ENCODE measurements at places on chromosomes 16 and 17.
A peak's percentile ranks its signal among the peaks of the same experiment; 100 is the strongest.

DNA sequence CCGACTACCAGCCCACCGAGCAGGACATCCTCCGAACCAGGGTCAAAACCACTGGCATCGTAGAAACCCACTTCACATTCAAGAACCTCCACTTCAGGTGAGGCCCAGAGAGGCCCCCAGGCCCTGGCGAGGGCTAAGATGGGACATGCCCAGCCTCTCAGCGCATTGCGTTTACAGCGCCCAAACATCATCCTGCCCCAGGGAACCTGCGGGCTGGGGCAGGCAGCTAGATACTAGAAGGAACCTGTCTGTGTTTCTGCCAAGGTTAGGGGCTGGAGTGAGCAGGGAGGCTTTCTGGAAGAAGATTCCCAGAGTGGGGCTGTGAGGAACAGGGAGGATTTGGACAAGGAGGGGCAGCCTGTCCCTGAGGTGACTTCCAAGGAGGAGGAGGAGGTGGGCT is 90.6 kb downstream of the AMFR start:
- no peak for DNase-seq

DNA sequence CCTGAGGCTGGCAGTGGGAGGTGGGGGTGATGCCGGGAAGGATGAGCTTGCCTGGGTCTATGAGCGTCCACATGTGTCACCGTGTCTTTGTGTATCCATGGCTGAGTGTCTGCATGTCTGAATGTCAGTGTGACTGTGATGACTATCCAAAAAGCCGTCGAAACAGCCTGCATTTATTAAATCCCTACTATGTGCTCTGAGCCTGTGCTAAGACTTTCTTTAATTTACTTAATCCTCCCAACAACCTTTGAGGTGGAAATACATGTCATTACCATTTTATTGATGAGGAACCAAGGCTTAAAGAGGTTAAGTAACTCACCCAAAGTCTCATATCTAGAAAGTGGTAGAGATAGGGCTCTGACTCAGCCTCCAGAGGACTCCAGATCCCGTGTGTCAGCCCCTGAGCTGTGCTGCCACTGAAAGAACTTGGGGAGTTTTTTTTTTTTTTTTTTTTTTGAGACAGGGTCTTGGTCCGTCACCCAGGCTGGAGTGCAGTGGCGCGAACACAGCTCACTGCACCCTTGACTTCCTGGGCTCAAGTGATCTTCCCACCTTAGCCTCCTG is 20.0 kb downstream of the ARHGAP23 start:
- no peak for DNase-seq

DNA sequence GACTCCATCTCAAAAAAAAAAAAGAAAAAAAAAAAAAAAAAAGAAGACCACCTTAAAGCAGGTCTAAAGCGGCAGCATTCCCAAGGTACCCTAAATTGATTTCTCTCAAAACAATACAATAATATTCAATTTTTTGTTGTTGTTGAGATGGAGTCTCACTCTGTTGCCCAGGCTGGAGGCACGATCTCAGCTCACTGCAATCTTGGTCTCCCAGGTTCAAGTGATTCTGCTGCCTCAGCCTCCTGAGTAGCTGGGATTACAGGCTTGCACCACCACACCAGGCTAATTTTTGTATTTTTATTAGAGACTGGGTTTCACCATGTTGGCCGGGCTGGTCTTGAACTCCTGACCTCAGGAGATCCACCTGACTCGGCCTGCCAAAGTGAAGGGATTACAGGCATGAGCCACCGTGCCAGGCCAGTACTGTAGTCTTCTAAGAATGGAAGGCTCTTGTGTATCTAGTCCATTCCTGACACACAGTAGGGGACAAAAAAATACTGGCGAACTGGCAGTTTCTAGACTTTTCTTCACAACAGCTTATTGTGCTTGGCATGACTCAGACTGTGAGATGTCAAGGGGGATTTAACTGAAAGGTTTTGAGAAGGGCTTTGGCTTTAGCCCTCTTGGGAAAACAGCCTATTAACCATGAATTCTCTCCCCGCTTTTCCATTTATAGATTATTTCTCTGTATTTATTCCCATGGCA is 17.3 kb downstream of the CDR2 start:
- no peak for DNase-seq

GRCh38 chr17:17029938-17030337 is 12.3 kb upstream of the MPRIP start:
- peak; percentile 93 for DNase-seq

DNA sequence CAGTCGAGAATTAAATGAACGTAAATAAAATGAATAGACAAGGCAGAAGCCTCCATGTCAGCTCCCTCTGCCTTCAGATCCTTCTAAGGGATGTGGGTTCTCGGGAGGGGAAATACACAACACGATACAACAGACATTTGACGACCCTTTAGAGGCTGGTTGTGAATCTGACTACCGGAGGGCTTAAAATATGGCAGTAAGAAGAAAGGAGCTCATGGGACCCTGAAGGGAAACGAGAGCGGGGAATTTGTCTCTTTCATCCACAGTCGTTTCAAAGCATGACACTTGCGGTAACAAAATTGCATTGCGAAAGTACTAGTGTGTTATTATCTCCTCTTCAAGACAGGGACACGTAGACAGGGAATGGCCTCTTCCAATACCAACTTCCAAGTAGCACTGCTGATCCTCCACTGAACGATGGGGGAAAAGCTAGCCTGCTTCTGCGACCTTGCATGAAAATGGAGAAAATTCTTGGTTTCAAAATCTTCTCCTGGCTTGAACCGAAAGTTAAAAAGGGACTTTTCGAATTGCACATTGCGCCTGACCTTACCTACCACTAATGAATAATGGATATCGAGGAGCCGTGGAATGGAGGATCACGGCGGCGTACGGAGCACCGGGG is 1.2 kb upstream of the TNRC6C start:
- no peak for DNase-seq

DNA sequence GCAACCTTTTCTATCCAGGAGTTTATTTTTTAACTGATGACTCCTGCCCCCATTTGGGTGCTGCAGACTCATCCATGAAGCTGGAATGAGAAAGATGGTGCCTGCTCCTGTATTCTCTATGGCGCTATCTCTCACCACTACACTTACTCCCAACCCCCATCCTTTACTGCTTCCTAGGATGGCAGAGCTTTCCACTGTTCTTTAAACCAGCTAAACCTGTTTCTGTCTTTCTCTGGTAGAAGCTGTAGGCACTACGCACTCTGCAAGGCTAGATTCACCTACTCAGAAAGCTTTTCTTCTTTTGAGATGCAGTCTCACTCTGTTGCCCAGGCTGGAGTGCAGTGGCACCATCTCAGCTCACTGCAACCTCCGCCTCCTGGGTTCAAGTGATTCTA is 47.0 kb downstream of the ADAMTS18 start:
- no peak for DNase-seq

GRCh38 chr16:25014500-25015147 is 545 bp downstream of the ARHGAP17 start:
- peak; percentile 62 for DNase-seq

DNA sequence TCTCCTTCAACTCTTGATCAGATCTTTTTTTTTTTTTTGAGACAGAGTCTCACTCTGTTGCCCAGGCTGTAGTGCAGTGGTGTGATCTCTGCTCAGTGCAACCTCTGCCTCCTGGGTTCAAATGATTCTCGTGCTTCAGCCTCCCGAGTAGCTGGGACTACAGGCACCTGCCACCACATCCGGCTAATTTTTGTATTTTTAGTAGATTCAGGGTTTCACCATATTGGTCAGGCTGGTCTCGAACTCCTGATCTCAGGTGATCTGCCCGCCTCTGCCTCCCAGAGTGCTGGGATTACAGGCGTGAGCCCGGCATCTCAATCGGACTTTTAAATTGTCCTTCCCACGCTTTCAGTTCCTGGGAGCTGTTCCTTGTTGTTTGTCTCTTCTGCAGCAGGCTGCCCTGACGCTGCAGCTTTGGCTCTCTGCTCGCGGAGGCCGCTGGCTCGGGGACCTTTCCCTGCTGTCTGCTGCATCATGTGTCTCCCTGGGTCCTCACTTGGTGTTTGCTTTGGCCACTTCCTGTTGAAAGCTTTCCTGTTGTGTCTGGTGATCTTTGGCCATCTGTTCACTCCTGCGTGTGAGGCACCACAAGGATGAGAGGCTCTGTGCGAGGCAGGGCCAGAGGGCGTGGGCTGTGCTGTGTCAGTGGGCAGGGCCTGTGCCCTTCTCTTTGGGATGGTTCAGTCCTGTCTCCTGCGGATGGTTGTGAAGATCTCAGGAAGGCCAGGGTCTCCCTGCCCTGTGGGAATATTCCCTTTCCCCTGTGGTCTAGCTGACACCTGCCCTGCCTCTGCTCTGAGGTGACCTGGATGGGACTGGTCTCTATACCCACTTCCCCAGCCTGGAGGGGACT is 18.4 kb upstream of the CAPN15 start:
- peak; percentile 55 for DNase-seq

DNA sequence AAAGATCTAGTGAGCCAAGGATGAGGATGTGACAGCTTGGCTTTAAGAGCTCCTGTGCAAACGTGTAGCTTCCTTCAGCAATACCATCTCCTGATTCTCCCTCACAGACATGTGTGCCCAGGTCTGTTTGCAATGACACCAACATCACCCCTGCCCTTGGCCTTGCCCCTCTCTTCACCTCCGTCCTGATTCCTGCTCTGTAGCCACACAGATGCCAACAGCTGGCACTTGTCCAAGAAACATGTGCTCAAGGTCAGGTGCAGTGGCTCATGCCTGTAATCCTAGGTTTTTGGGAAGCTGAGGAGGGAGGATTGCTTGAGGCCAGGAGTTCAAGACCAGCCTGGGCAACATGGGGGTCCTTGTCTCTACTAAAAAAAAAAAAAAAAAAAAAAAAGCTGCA is 103.8 kb upstream of the CRHR1 start:
- DNase-seq, result no peak

GRCh38 chr16:9332574-9333148 is 241.2 kb downstream of the HAPSTR1 start:
- DNase-seq, result no peak

- peak; percentile 73 for DNase-seq
Observed at GRCh38 chr17:41680426-41681040, 8.2 kb upstream of the EIF1 start.

DNA sequence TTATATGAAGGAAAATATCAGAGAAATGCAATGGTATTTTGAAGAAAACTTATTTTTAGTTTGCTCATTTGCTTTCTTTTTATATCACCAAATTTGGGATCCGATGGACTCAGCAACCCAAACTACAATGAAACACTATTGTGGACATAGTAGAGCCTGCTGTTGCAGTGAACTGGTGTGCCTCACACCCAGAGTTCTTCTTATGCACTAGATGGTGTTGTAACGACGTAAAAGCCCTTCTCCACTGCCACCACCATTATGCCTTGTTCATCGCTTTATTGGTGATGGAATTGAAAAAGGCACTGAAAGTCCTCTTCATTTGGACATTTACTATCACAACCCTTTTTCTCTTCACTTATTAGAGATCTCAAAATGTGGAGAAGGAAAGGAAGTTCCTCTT is 381.3 kb downstream of the CDH8 start:
- no peak for DNase-seq

DNA sequence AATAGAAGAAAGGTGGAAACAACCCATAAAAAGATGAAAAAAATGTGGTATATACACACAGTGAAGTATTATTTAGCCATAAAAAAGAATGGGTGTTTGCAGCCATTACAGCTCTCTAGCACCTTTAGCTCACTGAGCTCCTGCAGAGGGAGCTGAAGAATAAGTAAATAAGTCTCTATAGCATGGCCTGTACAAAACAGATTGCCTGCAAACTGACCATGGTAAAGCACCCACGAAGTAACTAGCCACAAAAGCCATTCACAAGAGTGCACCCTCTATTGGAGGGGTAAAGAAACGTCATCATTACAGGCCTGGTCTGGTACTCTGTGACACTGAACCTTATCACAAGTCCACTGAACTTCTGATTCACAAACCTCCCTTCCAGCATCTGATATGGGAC is 76.3 kb downstream of the USP32 start:
- DNase-seq, result no peak

- DNase-seq, result no peak
Observed at GRCh38 chr16:15777533-15778203, 79.2 kb downstream of the MYH11 start.

- no peak for DNase-seq
Observed at GRCh38 chr16:57589374-57589773, 39.1 kb upstream of the ADGRG1 start.

DNA sequence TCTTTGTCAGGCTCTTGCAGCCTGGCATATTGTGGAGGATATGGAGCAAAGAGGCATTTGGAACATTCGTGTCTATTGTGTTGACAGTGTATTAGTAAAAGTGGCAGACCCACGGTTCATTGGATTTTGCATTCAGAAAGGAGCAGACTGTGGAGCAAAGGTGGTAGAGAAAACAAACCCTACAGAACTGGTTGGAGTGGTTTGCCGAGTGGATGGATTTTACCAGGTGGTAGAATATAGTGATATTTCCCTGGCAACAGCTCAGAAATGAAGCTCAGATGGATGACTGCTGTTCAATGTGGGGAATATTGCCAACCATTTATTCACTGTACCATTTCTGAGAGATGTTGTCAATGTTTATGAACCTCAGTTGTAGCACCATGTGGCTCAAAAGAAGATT is 44.5 kb downstream of the EFCAB13 start:
- DNase-seq, result no peak

DNA sequence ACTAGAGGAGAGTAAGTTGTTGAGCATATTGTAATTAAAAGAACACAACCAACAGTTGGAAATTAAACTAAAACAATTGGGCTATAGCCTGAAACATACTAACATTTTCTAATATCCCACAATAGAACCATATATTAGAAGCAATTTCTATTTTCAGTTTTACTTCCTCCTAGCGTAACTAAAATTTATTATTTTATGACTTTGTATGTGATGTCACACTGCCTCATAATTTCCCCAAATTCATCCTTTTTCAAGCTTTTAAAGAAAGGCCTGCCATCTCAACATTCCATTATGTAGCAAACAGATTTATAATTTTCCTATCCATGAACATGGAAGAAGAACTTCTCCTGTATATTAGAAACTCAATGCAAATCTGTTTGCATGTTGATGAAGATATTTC is 110.2 kb downstream of the HS3ST3A1 start:
- no peak for DNase-seq

GRCh38 chr17:66425756-66426396 is 123.5 kb downstream of the PRKCA start:
- DNase-seq, result no peak

DNA sequence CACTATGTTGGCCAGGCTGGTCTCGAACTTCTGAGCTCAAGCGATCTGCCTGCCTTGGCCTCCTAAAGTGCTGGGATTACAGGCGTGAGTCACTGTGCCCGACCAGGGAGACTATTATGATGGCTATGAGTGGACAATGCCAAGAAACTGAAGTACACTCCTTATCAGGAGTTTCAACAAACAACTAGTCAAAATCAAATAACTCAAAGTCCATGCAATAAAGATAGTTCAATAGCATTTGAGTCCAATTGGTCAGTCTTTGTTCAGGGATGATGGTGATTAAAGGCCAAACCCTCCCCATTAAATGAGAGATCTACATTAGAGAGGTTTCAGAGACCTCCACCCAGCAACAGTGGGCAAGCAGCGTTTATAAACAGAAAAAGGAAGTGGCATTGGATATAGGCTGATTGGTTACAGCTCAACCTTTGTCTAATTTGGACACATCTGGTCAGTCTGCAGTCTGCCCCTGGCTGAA is 8.0 kb downstream of the CHST5 start:
- DNase-seq, result no peak

DNA sequence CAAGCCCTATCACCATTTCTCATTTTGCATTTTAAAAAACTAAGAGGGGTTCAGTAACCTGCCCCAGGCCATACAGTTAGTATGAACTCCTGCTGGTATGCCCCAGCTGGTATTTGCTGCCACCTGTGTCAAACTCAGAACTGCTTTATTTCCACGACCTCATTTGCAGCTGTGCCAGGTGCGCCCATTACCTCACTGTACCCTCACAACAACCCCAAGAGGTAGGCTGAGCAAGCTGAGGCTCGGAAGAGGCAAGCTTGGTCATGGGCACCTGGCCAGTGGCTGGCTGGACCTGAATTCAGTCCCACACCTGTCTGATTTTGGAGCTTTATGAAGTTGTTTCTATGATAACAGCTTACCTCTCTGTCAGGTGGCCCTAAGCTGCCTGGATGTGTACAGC is 7.6 kb downstream of the EPN2 start:
- peak; percentile 2 for DNase-seq
